ENCODE measurements at places on chromosomes 6 and 20.

GRCh38 chr6:170087941-170088581 lies 202.8 kb downstream of the DLL1 start:
- DNase-seq: no peak

DNA sequence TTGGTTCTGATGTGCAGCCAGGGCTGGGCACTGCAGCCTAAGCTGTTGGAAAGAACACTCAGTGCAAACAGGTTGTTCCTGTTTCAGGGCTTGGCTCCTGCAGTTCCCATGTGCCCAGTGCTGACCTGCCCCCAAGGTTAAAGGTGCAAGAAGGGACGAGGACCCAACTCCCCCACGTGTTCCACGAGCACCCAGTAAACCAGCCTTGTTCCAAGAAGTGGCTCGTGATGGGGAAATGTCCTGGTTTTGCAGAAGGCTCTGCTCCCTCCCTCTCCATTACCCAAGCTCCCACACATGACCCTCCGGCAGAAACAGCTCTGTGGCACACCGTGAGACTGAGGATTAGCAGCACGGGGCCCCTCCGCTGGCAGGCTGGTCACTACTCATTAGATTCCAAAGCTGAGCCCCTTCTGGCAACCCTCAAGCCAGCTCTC lies 9.4 kb downstream of the ACSS1 start:
- DNase-seq: no peak

DNA sequence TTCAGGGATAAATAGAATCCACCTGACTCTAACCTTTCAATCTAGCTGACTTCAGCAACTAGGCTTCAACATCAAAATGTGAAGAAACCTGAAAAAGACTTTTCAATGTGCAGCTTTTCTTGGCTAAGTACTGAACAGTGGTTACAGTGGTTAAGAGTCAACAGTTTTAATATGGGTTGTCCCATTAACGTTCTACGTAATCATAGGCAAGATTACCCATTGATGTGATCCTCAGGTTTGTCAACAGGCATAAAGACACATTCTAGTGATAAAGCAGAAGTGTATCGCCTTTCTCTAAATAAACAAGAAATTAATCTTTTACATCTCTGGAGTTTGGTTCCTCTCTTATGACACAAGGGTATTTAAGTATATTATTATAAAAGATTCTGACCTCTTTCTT lies 154.1 kb upstream of the RUNX2 start:
- no peak for DNase-seq

DNA sequence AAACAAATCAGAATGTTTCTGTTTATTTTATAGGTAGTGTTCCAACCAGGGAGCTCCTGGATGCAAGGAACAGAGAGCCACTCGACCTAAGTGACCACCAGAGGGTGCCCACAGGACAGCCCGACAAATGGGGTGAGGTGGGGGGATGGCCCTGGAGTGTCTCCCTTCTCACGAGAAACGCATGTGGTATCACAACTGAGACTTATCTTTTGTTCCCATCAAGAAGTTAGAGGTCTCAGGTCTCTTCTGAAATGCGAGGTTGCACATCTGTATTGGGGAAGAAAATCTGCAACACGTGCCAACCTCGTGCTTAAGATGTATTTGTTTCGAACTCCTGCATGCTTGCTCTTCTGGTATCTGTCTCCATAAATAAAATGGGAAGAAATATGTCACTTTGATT lies 104.0 kb downstream of the ISM1 start:
- peak; percentile 67 for DNase-seq

- no peak for DNase-seq
Observed at GRCh38 chr20:34604980-34605788, 46.7 kb downstream of the MAP1LC3A start.

DNA sequence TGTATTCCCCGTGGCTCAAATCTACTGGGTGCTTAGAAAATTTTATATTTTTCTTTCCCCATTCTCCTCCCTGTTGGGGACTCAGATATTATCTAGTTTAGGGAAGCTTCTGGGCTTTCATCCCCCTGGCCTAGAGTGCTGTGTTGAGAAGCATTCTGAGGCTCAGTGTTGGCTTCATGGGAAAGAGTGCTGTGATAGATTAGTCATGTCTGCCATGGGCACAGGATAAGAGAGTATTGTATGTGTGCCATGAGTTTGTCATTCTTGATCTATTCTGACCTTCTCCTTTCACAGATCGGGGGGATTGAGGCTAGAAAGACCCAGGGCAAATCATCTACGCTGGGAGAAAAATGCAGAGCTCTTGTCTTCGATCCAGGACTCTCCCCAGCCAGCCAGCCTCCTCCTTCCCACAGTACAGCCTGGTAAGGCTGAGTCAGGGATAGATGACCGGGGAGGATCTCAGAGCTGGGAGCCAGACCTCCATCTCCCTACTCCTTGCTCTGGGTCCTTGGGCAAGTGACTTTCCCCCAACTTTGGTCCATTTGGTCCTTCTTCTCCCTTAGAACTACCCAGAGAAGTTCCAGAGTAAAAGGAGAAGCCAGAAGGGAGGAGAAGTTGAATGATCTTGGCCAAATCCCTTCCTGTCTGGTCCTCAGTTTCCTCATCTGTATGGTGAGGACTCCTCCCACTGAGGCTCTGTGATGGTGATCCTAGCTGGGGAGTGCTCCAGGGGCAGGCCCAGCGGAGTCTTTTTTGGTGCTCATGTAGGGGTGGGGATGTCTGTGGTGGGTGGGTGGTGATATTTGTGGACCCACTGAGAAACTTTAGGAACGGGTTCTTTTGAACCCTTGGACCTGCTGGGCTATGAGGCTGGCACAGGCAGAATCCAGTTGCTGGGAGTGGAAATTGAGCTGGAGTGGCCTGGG lies 5.0 kb downstream of the SRC start:
- DNase-seq: no peak

DNA sequence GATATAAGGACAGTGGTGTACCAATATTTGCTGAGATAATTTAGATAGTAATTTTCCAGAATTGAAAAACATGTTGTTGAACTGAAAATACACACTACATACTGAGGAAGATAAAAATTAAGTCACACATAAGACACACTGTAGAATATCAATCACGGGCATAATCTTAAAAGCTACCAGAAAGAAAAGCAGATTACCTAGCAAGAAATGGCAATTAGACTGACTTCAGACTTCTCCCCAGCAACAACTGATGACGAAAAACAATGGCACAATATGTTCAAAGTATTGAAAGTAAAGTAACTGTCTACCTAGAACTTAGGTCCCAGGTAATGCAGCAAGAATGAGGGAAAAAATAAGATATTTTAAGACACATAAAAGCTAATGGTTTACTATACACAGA lies 46.5 kb downstream of the NOL7 start:
- DNase-seq: no peak

GRCh38 chr6:148565321-148565926 lies 181.4 kb upstream of the UST start:
- DNase-seq: no peak

GRCh38 chr20:53949319-53949839 lies 121.0 kb downstream of the BCAS1 start:
- peak; percentile 74 for DNase-seq

DNA sequence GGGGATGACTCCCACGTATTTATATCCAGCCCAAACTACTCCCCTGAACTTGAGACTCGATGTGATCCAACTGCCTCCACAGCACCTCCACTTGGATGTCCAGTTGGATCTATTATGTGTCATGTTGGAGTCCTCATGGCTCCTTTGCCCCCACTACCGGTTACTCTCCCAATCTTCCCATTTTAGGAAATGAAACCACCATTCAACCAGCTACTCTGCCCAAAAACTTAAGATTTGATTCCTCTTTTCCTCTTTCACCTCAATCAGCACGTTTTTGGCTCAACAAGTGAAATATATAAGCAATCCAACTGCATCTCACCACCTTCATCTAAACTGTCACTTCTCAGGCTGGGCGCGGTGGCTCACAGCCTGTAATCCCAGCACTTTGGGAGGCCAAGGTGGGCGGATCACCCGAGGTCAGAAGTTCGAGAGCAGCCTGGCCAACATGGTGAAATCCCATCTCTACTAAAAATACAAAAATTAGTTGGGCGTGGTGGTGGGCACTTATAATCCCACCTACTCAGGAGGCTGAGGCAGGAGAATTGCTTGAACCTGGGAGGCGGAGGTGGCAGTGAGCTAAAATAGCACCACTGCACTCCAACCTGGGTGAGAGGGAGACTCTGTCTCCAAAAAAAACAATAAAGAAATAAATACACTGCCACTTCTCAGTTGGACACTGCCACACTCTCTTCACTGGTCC lies 3.4 kb downstream of the AHCY start:
- DNase-seq: no peak

DNA sequence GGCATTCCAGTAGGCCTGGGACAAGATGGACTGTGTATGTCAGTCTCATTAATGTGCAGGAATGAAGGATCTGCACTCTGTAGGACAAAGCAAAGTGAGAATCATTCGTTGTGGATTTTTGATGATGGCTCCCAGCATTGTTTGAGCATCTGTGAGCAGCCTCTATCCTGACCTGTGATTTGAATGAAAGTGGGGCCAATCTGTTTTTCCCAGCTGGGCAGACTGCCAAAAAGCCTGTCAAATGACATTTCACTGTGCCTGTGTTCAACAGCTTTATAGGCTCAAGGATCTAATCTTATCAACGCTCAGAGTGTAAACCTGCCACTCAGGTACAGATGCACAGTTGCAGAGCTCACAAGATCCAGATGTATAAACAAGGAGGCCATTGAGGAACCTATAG lies 86.7 kb upstream of the SYNDIG1 start:
- peak; percentile 33 for DNase-seq

DNA sequence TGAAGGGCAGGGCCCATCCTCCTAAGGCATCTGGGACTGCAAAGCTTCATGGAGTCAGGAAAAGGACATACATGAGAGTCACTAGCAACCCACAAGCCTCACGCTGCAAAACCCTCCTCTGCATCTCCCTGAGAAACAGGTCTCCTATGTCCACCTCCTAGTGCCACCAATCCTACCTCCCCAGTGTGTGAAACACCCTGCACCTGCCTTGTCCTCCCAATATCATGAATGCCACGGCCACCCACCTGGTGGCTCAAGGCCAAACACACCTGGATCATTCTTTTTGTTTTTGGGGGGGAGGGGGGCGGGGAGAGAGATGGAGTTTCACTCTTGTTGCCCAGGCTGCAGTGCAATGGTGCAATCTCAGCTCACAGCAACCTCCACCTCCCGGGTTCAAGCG lies 90.5 kb downstream of the ZMYND8 start:
- DNase-seq: no peak

- peak; percentile 63 for DNase-seq
Observed at GRCh38 chr6:31907158-31907813, 5.4 kb upstream of the ZBTB12 start.

DNA sequence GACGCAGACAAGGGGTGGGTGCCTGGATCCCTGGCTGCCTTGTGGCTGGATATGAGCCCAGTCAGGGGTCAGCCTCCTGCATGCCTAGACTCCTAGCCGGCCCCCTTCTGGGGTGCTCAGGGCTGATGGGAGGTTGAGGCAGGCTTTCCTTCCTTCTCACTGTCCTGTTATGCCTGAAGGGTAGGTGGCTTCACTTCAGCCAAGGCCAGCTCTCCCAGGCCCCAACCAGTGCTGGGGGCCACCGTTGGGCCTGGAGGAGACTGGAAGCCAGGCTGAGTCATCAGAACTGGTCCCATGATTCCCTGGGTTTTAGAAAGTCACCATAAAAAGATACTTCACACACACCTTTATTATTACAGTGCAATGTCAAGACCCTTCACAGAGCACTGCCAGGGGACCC lies 2.9 kb upstream of the POU5F1 start:
- no peak for DNase-seq

DNA sequence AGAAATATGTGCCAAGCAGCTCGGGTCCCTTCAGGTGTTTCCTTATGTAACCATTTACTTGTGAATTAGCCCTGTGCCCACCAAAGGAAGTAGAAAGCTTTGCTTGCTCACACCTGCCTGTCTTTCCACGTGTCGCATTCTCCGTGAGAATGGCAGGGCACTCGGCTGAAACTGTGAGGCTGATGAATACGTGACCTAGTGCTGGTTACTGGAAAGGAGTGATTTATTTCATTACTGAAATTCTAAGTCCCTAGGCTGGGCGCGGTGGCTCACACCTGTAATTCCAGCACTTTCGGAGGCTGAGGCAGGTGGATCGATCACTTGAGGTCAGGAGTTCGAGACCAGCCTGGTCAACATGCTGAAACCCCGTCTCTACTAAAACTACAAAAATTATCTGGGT lies 45.9 kb upstream of the TULP1 start:
- no peak for DNase-seq

GRCh38 chr6:136624347-136624746 lies 74.1 kb upstream of the MAP7 start:
- no peak for DNase-seq

- DNase-seq: no peak
Observed at GRCh38 chr20:49821870-49822331, 9.3 kb downstream of the SLC9A8 start.

DNA sequence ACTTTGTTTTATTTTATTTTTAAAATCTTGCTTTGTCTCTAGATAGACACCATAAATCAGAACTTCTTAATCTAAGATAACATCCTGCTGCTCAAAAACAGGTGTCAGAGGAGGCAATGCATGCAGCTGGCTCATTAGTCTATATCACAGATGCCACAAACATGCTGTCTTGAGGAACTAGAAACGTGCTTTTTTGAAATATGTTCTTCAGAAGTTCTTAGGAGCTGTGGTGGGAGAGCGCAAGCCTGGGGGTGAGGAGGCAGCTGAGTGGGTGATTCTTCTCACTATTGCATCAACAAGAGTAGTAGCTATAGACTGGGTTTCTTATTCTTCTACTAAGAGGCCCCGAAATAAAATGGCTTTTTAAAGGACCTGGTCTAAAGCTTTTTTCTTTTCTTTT lies 23.4 kb downstream of the IL22RA2 start:
- DNase-seq: no peak

DNA sequence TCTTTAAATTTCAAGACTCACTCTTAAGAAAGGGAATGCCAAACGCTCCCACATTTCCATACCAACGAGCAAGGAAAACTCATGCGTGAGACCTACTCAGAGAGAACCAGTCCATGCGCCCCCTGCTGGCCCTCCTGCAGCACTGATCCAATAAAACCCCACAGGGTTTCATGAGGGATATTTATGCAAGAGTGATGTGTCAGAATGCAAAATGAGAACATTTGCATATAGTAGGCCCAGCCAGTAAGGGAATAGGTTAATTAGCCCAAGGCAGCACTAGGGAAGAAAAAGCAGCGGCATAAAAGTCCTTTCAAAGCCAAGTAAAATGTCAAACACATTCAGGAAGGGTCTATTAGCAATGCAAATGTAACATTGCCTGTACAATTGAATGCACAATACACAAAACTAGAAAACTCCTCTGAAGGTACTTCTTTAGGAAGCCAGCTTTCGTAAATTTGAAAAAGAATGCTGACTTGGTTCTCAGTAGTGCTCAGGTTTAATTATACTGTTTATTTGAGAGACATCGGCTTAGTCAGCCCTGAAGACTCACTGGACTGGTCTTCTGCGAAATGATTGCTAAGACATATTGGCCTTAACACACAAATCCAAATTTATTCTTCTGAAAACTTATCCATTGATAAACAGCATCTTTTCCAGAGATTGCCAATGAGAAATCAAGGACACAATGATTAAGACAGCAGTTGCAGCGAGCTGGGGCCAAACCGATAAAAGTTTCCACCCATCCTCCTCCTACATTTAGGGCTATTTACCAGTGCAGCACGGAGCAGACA lies 93.2 kb downstream of the GMPR start:
- DNase-seq: peak; percentile 89

All from A673 (cell line).